ENCODE measurements at places on chromosomes 3 and 15. TPM values are rescaled to one million over a fixed set of nuclear protein-coding genes. Genes with fewer than 3 reads are reported as not detected.

GP9 gene
- total RNA-seq, result not detected

DPPA2 gene
- not detected for total RNA-seq

NPAP1 gene
- total RNA-seq, result not detected

DNA sequence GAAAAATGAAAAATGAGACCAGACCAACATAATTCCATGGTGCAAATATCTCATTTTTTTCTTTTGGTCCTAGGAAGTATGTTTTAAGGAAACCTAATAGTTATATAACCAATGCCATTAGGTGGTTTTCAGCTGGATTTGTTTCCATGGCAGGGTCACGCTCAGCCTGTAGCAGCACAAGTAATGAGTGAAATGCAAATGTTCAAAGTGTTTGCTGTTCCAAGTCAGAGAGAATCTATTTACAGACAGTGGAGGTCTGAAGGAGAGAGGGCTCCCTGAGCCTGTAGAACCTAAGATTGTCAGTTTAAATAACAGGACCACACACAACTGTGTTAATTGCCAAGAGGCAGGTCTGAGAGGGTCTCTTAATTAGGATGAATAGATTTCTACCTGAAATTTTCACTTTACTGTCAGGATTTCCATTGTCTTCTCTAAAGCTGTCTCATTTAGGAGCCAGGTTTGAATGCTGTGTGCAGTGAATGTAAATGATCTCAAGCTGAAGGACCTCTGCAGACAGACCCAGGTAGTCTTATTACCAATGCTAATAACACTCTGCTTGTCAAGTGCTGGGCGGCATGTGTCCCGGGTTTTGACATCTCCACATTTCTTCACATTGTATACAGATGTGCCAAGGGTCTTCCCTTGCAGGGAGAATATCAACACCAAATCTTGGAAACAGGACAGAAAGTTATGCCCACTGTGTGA, 317.3 kb upstream of the NECTIN3 start:
- peaks cover 2% of the 10 kb centered on the region for H3K27me3 ChIP-seq
- H3K4me3 ChIP-seq, result no peak overlapping the region
- DNase-seq, result no peak
- no peak overlapping the region for H3K27ac ChIP-seq

DNA sequence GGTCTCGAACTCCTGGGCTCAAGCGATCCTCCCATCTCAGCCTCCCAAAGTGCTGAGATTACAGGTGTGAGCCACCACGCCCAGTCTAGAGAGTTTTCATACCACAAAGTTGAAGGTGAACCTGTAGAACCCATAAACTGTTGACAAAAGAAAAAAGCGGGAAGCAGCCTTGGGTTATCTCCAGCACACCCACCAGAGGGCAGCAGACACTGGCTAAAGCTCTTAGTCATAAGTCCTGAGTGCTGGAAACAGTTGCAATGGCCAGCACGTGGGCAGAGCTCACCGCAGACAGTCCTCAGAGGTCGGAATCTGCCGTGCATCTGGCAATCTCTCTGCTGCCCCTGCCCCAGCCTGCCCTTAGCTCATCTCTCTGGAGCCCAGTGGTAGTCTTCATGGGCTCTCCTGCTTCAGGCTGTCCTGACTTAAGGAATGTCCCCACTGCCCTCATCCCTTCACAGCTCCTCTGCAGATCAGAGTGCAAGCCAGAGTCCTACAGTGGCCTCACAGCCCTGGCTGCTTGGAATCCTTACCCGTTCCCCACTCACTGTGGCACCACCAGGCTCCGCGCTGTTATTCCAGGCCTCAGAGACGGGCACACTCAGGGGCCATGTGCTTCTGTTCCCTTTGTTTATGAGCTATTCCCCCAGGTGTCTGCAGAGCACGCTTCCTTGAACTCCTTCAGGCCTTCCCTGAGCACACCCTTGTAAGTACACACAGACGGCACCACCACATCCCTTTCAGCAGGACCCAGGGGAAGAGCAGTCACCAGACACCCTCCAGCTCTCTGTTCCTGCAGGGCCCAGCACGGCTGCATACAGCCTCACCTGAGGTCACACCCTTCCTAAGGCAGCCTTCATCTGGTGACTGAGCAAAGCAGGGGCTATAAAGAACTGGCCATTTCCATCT, 8.8 kb upstream of the ELP6 start:
- no peaks in the 10 kb centered on the region for H3K36me3 ChIP-seq
- H3K27ac ChIP-seq, result peak overlapping the region; percentile 33
- no peaks in the 10 kb centered on the region for H3K27me3 ChIP-seq
